ENCODE measurements at places on chromosomes 5 and 9.

- DNase-seq = no peak
These were observed 18.4 kb downstream of the CEL start for GRCh38 chr9:133080161-133080560.

DNA sequence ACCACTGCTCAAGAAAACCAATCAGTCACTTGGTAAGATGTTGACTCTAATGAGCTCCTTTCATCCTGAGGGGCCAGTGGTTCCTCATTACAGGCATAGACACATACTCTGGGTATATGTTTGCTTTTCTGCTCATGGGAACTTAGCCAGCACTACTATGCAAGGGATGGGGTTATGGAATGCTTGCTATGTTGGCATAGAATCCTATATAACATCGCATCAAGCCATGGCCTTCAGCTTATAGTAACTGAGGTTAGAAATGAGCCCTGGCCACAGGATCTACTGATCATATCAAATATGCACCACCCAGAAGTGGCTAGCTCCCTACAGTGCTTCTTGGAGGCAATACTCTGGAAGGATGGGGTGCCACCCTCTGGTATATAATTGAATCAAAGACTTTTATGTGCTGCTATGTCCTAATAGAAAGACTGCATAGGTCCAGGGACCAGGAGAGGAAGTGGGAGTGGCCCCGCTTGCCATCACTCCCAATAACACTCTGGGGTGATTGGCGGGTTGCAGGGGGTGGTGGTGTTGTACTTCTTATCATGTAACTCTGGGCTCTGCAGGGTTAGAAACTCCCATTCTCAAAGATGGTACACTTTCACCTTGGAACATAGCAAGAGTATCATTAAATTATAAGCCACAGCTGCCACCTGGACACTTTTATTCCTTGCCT is 70.3 kb downstream of the ZNF366 start:
- DNase-seq = no peak

DNA sequence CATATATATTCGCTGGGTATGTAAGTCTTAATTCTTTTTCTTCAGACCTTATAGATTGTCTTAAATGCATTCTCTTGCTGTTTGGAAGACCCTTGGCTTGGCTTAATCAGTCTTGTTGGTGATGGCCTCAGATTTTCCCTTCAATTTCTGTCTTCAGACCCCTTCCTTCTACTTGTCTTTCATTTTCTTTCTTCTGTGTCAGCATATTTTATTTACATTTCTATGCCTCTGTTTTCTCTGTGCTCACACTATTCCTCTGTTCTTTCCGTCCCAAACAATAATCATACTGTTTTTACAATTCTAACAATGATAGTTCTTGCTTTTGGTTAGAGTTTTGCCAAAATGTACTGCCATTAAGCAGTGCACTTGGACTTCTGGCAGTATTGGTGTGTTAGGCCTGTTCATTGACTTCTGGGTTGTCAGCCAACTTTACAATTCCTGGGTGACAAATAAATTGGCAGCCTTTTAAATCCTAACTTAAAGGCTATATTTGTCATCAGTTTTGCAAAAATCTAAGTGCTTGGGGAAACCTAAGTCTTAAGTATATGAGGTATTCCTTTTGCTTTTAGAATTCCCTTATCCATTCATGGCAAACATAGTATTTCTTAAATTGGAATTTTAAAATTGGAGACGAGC is 8.0 kb downstream of the SRFBP1 start:
- DNase-seq = no peak

DNA sequence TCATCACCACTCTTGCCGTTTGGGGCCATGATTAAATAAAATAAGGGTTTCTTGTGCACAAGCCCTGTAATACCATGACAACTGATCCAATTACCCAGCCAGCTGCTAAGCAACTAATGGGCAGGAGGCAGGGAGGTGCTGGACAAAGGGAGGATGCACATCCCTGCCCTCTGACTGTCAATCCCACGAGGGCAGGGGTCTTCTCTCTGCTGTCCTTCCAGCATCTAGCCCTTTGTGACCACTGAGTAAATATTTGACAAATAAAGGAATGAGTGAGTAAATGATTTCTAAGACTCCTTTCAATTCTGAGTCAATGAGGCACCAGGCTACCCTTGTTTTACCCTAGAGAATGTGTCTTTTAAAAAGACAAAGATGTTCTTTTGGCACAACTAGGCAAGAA is 247.1 kb downstream of the SYK start:
- DNase-seq = no peak

GRCh38 chr5:31972558-31972957 is 201.6 kb downstream of the GOLPH3 start:
- DNase-seq = no peak

GRCh38 chr5:32777733-32778132 is 66.6 kb downstream of the NPR3 start:
- no peak for DNase-seq

DNA sequence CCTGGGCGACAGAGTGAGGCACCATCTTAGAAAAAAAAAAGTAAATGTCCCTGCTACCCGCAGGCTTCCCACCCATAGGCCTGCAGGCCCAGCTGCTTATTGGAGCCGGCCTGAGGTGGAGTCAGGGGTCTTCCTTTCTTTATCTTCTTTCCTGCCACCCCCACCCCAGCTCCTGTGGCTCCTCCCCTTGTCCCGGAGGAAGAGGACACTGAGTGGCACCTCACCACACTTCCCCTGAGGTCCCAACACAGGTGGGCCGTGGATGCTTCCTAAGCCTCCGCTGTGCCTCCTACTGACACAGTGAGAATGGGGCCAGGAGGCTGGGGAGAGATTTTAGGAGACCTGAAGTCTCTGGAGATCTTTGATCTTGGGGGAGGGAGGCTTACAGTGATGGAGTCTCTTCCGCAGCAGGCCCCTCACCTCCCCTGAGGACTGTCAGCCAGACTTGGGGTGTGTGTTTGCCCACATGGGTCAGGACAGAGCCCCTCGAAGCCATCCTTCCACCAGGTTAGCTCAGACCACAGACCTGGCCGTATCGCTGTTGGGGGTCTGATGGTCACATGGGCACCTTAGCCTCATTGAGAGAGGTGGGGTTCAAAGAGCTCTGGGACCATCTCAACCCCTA is 135.4 kb upstream of the IER5L start:
- DNase-seq = no peak

DNA sequence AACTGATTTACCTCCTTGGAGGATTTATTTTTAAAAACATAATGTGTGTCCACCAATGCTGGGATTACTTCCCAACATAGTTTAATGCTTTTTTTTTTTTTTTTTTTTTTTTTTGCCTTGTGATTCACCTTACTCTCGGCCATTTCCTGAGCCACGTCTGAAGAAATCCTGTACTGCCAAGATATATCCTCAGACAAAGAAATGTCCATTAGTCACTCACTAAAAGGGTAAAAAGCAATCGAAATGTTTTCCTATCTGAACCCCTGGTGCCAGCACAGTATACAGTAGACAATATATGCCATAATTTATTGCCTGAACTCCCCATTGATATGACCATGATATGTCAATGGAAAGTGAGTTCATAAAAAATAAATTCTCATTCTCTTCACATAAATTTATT is 344.1 kb downstream of the BNC2 start:
- no peak for DNase-seq

DNA sequence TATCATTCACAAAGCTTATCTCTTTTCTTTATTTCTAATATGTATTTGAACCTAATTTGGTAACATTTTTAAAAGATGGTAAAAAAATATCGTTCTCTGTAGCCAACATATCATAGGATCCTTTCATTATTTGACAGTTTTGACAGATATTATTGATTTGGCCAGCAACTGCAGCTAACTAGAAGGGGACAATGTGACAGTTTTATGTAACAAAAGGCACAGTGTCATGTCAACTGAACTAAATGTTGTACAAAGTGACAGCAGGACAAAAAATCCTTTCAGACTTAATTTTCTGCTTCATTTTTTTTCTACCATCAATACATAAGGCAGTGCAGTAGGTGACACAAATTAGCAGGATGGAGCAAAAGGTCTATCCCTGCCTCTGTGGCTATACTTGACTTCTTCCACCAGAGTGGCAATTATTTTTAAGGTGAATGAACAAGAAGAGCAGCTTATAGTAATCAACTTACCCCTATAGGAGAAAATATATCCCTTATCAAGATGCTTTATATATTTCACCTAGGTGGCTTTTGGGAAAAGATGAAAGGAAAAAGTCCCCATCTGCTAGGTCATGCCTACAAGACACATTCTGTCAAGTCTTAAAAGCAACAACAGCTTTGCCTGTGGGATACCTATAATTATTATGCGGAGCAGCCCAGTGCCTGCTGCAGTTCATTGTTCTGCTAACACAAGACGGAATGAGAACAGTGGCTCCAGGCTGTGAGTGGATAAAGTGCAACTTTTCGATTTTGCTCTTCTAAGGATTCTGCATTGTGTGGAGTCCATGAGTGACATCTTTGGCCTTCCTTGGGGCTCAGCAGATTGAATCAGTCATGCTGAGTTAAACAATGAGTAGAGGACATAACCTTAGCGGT is 694.9 kb downstream of the ISL1 start:
- no peak for DNase-seq

GRCh38 chr9:125843646-125844045 is 96.5 kb downstream of the PBX3 start:
- no peak for DNase-seq

DNA sequence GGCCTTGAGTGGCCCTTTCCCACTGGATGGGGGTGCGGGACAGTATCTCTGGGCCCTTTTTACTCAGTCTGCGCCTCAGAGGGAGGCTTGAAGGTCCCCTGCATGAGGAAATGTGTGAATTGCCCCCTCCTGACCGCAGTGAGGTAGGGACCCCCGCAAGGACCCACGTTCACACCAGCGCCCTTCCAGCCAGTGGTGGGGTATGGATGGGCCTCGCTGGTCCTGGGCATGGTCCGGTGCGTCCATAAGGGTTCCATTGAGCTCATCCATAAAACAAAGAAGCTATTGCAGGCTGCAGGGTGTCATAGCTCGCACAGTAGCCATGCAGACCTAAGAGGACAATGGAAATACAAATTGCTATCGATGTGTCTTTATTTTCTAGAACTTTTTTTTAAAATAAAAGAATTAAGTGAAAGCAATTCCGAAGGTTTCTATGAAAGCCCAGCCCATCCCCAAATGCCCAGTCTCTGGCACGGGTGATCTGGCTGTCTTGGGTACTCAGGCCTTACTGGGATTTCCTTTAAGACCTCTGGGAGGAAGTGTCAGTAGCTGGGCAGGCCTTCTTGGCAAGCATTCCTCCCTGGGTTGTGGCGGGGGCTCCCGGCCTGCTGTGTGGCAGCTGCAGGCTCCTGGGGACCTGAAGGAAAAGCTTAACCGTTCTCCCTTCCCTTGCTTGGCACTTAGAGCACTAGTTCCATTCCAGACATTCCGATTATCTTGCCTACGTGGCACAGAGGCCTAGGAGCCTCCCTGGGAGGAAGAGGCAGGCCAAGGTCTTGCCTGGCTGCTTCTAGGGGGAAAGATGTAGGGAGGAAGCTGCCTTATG is 1.5 kb upstream of the SEMA5A start:
- DNase-seq = peak; percentile 13

GRCh38 chr5:82054004-82054710 is 82.3 kb downstream of the ATG10 start:
- no peak for DNase-seq

GRCh38 chr9:10260501-10260900 is 352.3 kb downstream of the PTPRD start:
- DNase-seq = no peak

DNA sequence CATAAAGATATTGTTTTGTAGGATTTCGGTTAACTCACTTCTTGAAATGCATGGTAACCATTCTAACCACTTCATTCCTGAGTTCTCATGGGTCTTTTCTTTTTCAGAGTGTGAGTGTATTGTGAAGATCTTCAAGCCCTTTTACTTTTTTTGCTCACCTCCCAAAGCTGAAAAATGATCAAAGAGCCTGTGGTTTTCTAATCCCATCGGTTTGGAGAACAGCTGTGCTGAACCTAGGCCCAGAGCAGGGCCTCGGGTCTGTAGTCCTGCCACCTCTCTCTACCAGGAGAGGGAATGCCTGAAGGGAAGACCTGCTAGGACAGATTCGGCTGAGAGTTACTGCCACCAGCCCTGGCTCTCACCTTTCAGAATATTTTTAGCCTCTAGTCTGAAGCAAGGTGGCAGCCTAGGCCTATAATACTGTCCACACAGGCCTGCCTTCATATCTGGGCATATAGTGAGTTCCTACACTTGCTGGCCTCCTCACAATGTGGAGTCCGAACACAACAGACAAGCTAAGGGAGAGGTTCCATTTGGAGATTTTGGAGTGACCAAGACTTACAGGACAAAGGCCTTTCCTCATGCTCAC is 13.8 kb downstream of the RGMB start:
- DNase-seq = no peak

- no peak for DNase-seq
These were observed at the start of gene NEUROG1 for GRCh38 chr5:135535820-135536801. Gene NEUROG1, minus strand, starts transcription at chr5:135535964. Its CDS starts 274 bp downstream, at chr5:135535690.

DNA sequence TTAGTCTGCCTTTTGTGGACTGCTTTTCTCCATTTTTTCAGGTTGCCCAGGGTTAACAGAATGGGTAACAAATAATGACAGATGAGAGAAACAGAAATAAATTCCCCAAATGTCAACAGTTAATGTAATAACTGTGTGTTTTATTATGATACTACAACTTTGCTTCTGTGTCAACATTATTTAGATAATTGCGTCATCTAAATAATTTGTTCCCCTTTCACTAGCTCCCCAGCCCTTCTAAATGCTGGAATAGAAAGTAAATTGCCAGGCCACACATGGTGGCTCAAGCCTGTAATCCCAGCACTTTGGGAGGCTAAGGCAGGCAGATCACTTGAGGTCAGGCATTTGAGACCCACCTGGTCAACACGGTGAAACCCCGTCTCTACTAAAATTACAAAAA is 53.5 kb downstream of the RNF38 start:
- no peak for DNase-seq

GRCh38 chr5:91128604-91129003 is 254.5 kb downstream of the ARRDC3 start:
- no peak for DNase-seq

DNA sequence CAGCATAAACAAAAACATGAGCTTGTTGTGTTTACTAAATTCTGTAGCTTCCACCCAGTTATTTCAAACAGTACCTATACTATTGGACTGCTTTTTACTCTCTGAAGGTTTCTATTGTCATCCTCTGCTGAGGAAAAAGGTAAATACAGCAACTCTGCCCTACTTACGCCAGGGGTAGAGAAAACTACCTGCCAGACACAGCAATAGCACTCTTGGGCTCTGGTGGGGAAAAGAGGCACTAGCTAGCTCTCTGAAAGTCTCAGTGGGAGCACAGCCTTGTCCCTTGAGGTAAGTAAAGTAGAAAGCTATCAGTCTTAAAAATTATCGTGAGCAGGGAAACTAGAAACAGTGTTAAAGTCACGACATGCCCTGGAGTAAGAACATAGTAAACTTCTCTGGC is 3.7 kb downstream of the HCN1 start:
- DNase-seq = no peak

GRCh38 chr9:135666534-135667462 is 3.7 kb downstream of the LCN9 start:
- no peak for DNase-seq

GRCh38 chr5:92409134-92409533 is 1026.0 kb upstream of the ARRDC3 start:
- no peak for DNase-seq

Measured in frontal cortex (tissue), 4 donors.